Neuronal stem cell (in vitro differentiated cells): ENCODE measurements at places on chromosomes 7 and 10.

- DNase-seq, result no peak
Measured at GRCh38 chr7:154914996-154915380, 87.9 kb downstream of the PAXIP1 start.

- no peak for DNase-seq
Measured at GRCh38 chr10:84166620-84167288, 6.8 kb upstream of the GPR15LG start.

DNA sequence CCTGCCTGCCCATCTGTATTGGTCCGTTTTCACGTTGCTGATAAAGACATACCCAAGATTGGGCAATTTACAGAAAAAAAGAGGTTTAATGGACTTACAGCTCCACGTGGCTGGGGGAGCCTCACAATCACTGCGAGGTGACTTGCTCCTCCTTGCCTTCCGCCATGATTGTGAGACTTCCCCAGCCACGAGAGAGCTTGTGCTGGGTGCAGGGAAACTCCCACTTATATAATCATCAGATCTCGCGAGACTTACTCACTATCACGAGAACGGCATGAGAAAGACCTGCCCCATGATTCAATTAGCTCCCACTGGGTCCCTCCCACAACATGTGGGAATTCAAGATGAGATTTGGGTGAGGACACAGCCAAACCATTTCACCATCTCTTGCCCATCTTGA, 111.8 kb downstream of the MYL10 start:
- no peak for DNase-seq

GRCh38 chr10:70564901-70565351, 37.6 kb downstream of the PRF1 start:
- DNase-seq, result no peak

DNA sequence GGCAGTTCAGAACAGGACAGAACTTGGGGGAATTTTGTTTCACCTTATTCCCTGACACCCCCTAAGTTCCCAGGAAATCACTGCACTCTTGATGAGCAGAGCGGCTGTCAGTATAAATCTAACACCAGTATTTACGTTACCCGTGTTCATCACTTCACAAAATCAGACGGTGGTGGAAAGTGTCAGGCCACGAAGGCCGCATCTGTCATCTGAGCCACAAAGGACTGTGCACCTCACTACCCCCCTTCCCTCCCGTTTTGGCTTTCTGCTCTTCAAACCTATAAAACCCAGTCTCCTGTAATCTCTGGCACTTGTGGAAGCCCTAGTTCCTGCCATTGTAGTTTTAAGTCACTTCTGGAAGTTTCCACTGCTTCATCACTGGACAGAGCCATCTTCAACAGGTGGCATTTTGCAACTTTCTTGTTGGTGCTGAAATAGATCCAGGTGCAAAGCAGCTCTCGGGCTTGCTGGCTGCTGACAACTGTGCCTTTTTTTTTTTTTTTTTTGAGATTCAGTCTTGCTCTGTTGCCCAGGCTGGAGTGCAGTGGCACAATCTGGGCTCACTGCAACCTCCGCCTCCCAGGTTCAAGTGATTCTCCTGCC, 9.5 kb downstream of the ZFAND2A start:
- DNase-seq, result no peak

GRCh38 chr10:46547541-46548497, 8.6 kb downstream of the GPRIN2 start:
- DNase-seq, result no peak

DNA sequence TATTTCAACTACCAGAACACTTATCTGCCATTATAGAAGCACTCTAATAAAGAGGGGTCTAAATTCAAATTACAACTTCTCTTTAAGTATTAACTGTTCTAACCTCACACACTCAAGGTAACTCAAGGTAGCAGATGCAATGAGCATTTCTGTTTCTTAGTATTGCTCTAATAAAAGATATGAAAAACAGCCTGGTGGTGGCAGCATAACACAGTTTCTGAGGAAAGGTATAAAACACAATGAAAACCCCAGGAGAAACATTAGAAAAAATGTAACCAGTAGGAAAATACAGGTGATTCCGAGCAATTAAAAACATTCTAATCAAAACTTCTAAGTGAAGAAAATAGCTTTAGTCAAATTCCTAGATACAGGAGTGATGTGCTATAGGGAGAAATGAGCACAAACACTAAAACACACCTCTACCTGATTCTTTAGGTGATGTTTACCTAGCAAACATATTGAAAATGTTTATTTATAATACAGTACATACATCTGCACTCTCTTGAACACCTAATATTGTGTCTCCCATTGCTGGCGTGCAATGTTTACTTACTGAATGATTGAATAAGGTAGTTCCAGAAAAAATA, 3.5 kb downstream of the MKRN1 start:
- no peak for DNase-seq

DNA sequence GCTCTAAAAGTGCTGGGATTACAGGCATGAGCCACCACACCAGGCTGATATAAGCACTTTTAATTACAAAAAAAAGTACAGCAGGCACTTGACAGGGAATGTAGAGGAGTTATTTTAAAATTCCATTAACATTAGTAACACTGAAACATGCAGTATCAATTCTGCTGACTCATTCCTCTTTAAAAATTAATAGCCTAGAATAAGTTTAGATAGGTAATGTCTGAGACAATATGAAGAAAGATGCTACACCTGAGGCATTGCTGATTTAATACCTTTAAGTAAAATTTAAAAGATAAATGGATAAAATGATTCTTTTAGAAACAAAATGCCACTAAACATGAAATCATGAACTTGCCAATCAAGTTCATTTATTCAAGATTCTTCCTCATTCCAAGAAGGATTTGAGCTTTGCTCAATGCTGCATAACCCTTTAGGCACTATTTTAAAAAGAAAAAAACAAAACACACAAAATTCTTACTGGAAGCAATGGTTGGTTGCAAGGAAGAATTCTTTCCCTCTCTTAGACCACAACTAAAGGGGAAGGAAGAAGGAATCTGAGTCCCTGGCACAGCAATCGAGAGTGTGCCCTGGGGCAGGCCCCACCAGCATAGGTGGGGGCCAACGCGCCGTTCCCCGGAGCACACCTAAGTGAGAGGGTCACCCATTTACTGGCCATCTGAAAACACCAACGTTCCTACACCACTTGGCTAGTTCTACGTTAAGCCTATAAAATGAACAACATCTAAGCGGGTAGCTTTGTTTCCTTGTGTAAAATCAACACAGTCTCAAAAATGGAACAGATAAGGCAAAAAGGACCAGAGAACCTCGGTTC, 26.6 kb downstream of the ESYT2 start:
- no peak for DNase-seq

DNA sequence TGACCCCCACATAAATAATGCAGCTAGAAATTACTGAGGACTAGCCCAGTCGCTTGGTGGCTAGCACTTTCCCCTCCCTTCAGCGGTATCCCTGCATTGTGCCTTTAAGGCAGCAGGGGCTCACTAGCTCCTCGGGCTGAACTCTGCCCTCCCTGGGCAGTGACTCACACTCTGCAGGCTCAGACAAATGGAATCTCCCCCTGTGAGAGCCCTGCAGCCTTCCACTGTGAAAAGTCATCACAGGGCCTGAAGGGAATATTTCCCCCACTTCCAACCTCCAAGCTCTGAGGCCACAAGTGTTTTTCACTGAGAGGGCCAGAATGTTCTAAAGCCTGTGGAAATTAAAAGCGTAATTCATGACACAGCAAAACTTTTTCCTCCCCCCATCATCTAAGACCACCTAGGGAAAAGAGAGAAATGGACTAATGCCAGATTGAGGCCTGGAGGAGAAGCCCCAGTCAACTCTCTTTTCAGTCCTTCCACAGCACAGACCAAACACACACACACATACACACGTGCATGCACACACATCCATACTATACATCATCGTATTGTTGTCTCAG, 93.6 kb upstream of the COL1A2 start:
- DNase-seq, result peak; percentile 57

- DNase-seq, result no peak
Measured at GRCh38 chr10:65313406-65313805, 1612.4 kb upstream of the LRRTM3 start.

GRCh38 chr7:79968894-79969293, 165.7 kb upstream of the GNAI1 start:
- DNase-seq, result no peak

DNA sequence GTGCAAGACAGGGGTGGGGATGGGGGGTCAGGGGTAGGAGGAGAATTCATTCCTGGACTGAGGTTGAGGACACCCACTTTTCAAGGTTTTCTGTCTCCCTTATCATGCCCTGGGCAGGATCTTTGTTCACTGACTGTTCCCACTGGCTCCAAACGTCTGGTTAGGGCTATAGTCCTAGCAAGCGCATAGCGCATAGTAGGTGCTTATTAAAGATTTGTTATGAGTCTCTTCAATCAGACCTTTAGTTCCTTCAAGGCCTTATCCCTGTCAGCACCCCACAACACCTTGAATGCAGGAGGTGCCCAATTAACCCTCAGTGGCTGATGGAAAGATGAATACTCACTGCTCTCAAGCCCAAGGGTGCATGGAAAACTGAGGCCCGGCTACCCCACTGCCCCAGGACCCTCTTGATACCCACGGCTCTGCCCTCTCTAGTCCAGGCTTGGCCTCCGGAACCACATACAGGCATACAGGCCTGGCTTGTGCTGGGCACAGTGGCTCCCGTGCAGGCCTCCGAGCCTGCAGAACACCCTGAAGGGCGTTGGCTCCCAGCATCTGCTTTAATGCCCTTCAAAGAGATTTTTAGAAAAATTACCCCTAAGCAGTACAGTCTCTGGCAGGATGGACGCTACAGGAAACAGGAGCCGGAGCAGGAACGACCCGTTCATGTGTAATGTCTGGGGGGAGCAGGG, 177.7 kb downstream of the SH3PXD2A start:
- no peak for DNase-seq

DNA sequence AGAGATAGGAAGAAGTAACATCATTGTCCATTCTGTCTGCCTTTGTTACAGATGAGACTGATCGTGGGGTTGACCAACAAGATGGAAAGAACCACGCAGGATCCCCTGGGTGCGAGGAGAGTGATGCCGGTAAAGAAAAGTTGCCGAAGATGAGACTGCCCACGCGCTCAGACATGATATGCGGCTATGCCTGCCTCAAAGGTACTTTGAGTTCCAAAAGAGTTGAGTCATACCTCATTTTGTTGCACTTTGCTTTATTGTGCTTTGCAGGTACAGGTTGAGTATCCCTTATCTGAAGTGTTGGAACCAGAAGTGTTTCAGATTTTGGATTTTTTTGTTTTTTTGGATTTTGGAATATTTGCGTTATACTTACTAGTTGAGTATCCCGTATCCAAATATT, 12.2 kb upstream of the CLCN1 start:
- no peak for DNase-seq

GRCh38 chr10:78070726-78071125, 37.1 kb downstream of the RPS24 start:
- DNase-seq, result no peak

GRCh38 chr10:48792687-48793096, 108.0 kb downstream of the WDFY4 start:
- DNase-seq, result no peak

DNA sequence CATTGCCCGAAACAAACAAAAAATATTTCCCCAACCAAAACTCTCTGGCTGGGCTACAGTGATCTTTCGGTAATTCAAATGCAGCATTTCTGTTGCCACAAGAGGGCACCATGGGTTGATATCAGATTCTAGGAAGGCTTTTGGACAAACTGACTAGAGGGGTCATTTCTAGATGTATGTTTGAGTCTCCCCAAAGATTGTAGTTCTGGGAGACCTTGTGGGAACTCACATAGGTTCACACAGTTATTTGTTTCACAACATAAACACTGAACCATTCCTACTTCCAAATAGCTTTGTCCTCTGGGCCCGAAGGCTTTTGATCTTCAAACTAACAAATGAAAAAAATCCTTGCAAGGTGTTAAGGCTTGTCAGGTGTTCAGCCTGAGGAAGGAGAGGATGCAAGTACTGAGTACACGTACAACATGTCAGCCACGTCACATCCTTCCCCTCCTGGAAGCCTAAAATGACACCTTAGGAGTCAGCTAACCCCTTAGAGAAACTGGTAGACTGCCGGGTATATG, 37.0 kb upstream of the IL15RA start:
- no peak for DNase-seq

GRCh38 chr10:132613566-132614348, 76.2 kb downstream of the INPP5A start:
- DNase-seq, result no peak
